Naive thymus-derived CD4-positive, alpha-beta T cell (primary cell): ENCODE measurements at places on chromosomes 2 and 18. TPM values are rescaled to one million over a fixed set of nuclear protein-coding genes. Genes with fewer than 3 reads are reported as not detected.

NEU2 gene
- total RNA-seq, result not detected in 2 replicates

- H3K4me3 ChIP-seq, result no peak overlapping the region
- no peak for DNase-seq
- H3K36me3 ChIP-seq, result no peaks in the 10 kb centered on the region
- peaks cover 9% of the 10 kb centered on the region for H3K4me1 ChIP-seq
- H3K27ac ChIP-seq, result no peak overlapping the region
Observed at GRCh38 chr2:112174383-112174782, 36.2 kb downstream of the FBLN7 start.

- H3K27ac ChIP-seq, result no peak overlapping the region
- H3K27me3 ChIP-seq, result no peaks in the 10 kb centered on the region
- no peak for DNase-seq
- no peak overlapping the region for H3K4me3 ChIP-seq
- no peaks in the 10 kb centered on the region for H3K4me1 ChIP-seq
Observed at GRCh38 chr18:74506448-74507084, 10.4 kb downstream of the CNDP2 start.

DNA sequence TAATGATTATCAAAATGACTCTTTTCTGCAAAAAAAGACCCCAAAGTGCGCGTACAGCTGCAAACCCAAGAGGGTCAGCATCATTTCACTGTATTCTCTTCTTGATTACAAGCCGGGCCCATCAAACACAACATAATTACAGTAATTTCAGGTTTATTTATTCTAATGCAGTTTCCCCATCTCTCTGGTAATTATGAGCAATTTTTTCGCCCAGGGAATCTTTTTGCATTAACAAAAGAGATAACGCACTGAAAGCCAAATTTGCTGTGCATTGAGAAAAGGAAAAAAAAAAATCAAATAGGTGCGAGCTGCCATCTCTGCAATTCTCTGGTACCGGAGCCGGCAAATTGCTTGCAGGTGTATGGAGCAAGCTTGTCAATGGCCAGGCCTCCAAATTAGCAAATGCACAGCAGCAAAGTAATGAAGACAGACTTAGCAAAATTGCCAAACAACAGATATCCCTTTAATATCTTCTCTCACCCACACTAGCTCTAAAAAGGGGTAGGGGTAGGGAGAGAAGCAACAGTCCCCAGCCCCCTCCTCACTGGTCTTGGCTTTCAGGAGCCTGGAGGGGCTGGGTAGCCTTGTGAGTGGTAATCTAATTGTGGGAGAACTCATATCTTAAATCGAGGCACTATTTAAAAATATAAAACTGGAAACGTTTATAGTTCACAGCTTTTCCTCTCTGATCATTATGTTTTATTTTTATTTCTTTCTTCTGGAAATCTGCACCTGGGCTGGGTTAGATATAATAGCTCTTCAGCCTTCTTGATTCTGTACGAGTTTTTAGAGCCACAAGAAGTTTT is 6.7 kb downstream of the DLX1 start:
- no peak overlapping the region for H3K27ac ChIP-seq
- H3K27me3 ChIP-seq, result peaks cover 90% of the 10 kb centered on the region
- no peak for DNase-seq
